ENCODE measurements at places on chromosomes 7 and 10.

- no peak for DNase-seq
Measured at GRCh38 chr10:78349911-78350663, 316.4 kb downstream of the RPS24 start.

- DNase-seq: no peak
Measured at GRCh38 chr7:157481389-157481788, 144.6 kb downstream of the DNAJB6 start.

- no peak for DNase-seq
Measured at GRCh38 chr7:55548295-55548731, 24.0 kb downstream of the VOPP1 start.

- no peak for DNase-seq
Measured at GRCh38 chr10:71262027-71262426, 49.7 kb downstream of the UNC5B start.

GRCh38 chr7:138001529-138002095 is at the start of gene CREB3L2:
Gene CREB3L2, minus strand, starts transcription at chr7:138002086. Its CDS starts 381 bp downstream, at chr7:138001705.
- peak; percentile 35 for DNase-seq

DNA sequence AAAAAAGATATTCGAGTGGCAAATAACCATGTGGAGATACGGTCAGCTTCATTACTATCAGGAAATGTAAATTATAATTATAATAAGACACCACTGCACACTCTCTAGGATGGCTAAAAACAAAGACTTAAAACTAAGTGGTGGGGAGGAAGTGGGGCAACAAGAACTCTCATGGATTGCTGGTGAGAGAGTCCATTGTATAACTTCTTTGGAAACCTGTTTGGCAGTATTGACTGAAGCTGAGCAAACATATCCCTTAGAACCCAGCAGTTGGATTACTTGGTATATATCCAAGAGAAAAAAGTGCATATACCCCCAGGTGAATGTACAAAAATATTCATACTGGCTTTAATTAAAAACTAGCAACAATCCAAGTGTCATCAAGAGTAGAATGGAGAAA is 133.7 kb upstream of the CTBP2 start:
- DNase-seq: no peak
